ENCODE measurements at places on chromosomes 6 and 20.

DNA sequence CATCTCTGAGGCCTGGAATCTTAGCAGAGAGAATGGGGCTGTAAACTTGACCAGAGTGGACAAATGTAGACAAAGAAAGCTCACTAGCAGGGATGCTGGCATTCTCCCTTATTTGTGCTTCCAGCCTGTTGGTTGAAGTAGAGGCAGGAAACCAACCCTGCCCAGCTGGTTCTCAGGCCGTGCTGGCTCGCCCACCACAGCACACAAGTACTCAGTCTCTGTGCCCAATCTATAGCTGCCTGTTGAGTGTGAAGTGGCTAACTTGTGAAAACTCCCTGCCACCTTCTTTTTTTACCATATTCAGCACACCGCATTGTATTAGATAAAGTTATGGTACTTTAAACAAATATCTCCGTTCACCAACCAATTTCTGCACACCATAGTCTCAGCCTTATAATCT is 37.3 kb downstream of the HDDC2 start:
- DNase-seq = no peak

DNA sequence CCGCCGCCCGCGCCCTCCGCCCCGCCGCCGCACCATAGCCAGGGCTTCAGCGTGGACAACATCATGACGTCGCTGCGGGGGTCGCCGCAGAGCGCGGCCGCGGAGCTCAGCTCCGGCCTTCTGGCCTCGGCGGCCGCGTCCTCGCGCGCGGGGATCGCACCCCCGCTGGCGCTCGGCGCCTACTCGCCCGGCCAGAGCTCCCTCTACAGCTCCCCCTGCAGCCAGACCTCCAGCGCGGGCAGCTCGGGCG is 1.5 kb downstream of the FOXC1 start:
- no peak for DNase-seq

- no peak for DNase-seq
These were observed 36.2 kb upstream of the DSP start for GRCh38 chr6:7505189-7505699.

- DNase-seq = no peak
These were observed 38.1 kb downstream of the HTR1B start for GRCh38 chr6:77425216-77425615.

DNA sequence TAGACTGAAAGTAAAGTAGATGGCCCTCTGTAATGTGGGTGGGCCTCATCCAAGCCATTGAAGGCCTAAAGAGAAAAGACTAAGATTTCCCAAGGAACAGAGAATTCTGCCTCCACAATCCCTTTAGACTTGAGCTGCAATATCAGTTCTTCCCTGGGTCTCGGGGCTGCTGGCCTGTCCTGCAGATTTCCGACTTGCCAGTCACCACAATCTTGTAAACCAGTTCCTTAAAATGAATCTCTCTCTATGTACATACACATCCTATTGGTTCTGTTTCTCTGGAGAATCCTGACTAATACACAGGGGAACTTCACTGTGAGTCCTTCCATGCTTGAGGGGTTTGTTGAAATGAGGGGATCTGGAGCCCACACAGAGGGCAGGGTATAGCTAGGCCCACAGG is 12.9 kb downstream of the CCDC170 start:
- DNase-seq = no peak

DNA sequence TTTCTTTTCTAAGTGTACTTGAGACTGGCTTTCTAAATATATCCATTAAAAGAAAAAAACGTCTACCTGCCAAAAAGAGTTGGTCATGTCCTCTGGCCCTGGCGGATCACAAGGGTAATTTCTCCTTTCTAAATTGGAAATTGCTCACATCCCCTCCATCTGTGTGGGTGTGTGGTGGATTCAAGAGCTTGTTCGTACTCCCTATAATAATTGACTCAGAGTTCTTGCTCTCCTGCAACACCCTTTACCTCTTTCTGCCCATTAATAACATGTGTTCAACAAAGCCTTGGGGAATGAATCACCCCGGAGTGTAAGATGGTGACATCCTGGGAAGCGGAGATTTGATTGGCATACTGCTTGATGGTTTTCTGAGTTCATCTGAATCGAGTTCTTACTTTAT is 263.8 kb downstream of the ALDH8A1 start:
- DNase-seq = no peak

- no peak for DNase-seq
These were observed 11.3 kb downstream of the EBF4 start for GRCh38 chr20:2703716-2704475.
